Astrocyte of the hippocampus (primary cell): ENCODE measurements at places on chromosomes 11 and 22.

GRCh38 chr11:65384301-65384889 lies 1.9 kb upstream of the SLC25A45 start:
- no peak for DNase-seq

DNA sequence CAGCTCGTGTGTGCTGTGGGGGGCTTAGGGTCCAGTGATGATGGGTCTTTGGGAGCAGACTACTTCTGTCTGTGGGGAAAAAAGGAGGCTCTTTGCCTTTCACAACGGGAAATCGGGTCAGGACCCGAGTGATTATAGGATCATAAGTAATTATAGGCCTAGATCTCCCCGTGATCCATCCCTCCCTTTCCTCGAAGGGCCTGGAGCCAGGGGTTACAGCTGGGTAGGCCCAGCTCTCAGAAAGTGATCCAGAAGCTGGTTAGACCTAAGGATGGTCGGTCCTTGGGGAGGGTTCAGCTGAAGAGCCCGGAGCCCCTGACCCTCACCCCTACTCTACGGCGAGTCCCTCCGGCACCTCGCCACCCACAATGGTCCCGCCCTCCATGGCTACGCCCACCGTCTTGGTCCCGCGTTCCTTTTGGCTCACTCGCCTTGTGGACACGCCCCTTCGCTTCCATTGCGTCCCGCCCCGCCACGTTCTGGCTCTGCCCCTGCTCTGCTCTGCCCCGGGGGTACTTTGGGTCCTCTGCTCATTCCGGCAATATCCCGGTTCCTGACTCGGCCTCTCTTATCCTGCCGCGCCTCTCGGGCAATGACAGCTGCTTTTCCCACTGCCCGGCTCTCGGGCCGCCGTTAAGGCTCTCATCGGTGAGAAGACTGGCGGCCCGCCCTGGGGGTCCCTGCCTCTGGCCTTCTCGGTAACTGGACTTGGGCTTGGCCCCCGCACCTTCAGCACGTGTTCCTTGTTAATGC lies 5.0 kb downstream of the IGSF22 start:
- DNase-seq: peak; percentile 80

DNA sequence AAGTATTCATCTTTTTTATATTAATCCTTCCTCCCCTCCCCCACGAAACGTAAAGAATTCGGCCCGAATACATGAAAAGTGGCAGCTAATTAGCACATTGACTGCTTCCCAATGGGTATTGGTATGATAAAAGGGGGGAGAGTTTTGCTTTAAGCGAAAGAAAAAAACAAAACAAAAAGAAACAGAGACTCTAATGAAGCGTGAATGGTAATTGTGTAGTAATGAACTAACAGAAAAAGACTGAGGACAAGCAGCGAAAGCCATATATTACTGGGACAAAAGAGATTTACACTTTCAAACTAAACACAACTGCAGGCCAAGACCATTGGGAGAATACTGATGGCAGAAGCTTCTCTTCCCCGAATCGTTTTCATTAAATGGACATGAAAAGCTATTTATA lies 2.5 kb downstream of the DBX1 start:
- DNase-seq: no peak

DNA sequence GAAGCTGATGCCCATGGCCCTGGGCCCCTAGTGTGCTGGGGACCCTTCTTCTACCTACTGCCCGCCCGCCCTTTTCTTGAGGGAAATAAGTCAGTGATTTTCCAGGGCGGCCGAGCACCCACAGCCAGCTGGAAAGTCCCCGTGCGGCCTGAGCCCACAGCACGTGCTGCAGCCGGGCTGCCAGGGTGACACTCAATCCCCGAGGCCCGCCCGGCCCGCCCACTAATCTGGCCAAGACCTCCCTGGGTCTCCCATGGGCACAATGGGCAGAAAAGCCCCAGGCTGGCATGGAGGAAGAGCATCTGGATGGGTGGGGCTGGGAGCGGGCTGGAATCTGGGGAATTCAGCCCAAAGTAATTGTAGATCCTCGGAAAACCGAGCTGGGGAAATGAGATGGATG lies 24.8 kb downstream of the WNT7B start:
- DNase-seq: no peak

DNA sequence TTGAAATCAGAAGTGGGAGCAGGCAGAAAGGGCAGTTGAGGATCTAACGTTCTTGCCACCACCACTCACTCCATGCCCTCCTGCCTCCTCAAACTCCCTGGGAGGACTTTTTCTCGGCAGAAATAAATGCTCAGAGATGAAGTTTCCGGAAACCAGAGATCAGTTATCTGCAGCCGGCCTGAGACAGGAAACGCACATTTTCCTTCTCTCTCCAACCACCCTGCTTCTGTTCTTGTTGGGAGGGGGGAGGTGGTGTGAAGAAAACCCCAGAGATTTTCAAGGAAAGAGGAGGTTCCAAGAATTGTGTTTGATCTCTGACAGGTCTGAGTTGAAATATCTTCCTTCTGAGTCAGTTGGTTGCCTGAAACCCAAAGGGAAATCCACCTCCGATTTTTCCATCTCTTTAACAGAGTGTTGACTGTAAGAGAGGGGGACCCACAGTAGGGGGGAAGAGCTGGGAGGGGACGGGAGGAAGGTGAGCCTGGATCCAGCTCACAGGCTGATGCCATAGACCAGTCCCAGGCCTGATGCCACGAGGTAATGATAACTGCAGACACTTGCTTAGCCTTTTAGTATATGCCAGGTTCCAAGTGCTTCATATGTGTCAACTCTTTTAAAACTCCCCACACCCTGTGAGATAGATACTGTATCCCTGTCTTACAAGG lies 100.8 kb downstream of the TRAF6 start:
- peak; percentile 64 for DNase-seq

GRCh38 chr11:57800444-57801182 lies 39.0 kb downstream of the CTNND1 start:
- DNase-seq: peak; percentile 72

DNA sequence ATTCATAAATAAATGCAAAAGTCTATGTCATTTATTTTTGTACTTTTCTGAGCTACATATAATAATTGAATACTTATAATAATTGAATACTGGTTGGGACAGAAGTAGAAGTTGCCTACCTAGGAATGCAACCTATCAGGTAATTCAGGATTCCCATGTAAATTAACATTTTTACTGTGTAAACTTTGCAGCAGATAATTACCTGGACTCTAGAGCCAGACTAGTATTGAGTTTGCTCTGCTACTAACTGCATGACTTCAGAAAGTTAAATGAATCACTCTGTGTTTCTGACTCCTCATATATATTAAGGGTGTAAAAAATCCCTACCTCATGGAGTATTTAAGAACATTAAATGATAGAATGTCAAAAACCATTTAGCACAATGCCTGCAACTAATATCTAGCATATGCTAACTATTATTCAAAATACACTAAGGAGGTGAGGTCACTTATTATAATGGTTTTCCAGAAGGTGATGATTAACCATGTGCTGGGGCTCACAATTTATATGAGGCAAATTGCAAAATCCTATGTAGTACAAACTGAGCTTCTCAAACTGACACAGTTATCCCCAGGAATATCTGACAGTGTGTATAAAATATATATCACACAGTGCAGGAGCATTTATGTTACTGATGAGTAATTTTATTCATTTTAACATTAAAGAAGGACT lies 138.1 kb upstream of the ANO3 start:
- no peak for DNase-seq

GRCh38 chr11:134124660-134125451 lies 56.0 kb downstream of the JAM3 start:
- DNase-seq: peak; percentile 70

GRCh38 chr11:130214861-130215530 lies 55.4 kb downstream of the ST14 start:
- DNase-seq: no peak

- peak; percentile 23 for DNase-seq
Observed at GRCh38 chr11:10646005-10646404, 47.5 kb downstream of the IRAG1 start.

DNA sequence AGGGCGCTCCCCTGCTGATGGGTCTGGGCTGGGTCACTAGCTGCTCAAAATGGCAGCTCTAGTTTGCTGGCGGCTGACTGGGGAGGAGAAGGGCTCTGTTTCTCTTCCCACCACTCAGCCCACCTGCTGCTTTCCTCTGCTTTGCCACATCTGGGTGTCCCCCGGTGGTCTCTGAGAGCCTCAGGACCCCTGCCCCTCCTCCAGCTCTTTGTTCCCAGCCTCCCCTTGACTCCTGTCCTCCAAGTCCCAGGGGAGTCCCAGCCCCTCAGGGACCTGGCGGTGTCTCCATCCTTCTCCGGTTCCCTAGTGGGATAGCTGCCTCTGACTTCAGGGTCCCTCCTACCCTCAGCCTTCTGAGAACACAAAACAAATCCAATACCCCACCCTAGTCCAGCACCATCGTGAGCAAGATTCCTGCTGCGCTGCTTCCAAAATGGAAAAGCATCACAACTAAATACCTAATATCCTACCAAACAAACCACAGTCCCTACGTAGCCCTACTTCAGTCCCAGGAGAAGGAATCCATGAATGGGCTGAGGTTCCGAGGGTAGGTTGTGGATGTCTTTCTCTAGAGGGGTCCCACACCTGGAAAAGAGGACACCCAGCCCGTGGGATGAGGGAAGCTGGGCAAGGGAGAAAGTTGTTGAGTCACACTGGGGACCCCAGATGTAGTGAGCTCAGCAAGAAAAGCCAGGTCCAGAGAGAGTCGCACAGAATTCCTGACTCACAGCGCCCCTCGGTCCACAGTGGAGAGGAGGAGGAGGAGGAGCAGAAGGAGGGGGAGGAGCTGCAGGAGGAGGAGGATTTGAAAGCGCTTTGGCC lies 45.0 kb upstream of the NNMT start:
- no peak for DNase-seq

- DNase-seq: no peak
Observed at GRCh38 chr11:119155733-119156492, 7.1 kb downstream of the ABCG4 start.

GRCh38 chr11:64458997-64459396 lies 100.0 kb downstream of the RPS6KA4 start:
- DNase-seq: no peak

DNA sequence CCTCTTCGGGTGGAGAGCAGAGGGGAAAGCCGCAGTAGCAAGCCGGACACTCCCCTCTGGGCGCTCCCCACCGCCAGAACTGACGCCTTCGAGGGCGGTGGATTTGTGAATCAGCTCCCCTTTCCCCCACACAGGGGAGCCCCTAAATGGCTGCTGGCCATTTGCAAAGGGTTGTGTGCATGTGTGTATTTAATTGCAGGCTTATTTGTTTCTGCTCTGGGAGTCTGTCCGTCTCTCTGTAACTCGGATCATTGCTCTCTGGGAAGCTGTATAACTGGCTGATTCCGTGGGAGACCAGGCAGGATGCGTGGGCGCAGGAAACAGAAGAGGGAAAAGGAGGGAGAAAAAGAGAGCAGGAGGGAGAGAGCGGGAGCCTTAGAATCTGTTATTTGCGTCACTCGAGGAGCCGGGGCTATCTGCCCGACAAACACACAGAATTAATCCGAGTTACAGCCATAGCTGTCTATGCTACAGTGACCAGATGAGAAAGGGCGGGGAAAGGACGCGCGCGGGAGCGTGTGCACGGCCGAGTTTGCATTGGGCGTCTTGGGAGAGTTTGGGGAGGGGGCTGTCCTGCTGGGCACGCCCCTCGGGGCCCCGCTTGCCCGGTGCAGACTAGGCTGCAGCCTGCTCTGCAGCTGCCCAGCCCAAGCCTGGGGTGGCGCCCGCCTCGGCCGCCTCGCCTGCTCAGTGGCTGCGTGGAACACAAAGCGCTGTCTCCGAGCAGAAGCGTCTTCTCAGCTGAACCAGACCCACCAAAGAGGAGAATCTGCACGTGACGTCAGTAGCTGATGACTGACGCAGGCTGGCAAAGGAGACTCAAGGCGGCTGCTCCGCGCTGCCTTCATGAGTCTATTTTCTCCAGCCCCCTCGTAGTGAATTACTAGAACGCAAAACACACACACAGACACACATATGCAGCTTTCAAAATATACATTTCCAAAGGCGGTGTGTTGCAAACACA lies 105.3 kb upstream of the HSD17B12 start:
- peak; percentile 56 for DNase-seq

- DNase-seq: no peak
Observed at GRCh38 chr11:77072851-77073327, 6.1 kb downstream of the CAPN5 start.

- DNase-seq: no peak
Observed at GRCh38 chr22:46826438-46827135, 64.1 kb downstream of the TBC1D22A start.

DNA sequence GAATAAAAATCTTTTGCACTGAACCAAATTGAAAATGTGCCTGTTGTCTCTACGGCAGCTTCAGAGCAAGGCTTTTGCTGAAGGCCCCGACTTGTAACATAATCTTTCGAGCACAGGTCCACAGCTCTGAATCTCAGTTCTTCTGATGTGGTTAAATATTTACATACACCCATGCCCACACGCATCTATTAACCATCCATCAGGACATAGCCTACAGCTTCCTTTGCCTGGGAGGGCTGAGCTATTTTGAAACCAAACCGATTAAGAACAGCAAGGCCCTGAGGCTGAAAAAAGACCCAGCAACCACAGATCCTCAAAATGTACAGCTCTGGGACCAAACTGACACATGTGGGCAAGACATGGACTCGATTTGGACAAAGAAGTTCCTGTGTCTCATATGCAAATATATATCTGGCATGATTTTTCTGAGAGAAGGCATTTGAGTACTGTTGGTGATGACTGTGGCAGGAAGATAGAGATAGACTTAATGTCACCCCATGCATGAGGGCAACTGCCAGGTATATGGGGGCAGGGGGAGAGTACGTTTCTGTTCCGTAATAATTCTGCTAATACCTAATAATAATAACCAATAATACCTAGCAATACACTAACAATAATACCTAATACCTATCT lies 322.7 kb upstream of the PLET1 start:
- DNase-seq: no peak

DNA sequence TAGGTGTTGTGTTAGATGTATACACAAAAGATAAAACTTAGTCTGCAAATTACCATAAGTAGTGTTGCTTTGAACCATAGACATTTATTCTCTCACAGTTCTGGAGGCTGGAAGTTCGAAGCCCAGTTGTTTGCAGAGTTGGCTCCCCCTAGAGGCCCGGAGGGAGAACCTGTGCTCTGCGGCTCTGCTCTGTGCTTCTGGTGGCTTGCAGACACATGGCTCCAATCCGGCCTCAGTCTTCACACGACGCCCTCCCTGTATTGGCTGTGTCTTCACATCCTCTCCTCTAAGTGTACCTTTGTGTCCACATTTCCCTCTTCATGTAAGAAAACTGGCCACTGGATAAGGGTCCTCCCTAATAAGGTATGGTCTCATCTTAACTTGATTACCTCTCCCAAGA lies 128.4 kb downstream of the OPCML start:
- no peak for DNase-seq

- DNase-seq: no peak
Observed at GRCh38 chr11:5293028-5293427, 8.7 kb downstream of the OR51B4 start.

DNA sequence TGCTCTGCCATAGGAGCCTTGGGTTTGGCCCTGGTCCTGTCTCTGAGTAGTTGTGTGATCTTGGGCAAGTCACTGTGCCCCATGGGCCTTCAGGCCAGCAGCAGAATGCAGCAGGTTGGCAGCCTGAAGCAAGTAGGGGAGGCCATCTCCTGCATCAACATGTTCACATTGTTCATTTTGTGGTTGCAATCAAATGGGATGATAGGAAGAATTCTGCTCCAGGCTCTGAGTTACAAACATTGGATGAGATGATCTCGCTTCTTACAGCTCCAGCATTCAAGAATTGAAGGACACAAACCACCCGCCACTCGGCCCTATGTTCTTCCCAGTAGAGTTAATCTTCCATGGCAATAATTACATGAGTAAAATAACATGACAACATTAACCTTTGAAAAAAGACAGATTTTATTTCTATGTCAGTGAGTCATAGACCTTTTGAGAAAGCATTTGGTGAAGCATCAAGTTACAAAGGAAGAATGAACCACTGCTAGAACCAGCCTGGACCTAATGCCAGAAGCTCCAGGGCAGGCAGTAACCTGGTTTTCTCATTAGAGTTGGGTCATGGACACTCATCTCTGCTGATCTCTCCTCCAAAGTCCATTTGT lies 308.3 kb upstream of the NCAM1 start:
- peak; percentile 47 for DNase-seq
